Fibroblast of the aortic adventitia (primary cell): ENCODE measurements at places on chromosomes 12 and 14.

GRCh38 chr12:84512751-84513150 is 399.8 kb downstream of the SLC6A15 start:
- DNase-seq, result no peak

GRCh38 chr14:54590481-54590880 is 23.6 kb downstream of the SAMD4A start:
- DNase-seq, result no peak

DNA sequence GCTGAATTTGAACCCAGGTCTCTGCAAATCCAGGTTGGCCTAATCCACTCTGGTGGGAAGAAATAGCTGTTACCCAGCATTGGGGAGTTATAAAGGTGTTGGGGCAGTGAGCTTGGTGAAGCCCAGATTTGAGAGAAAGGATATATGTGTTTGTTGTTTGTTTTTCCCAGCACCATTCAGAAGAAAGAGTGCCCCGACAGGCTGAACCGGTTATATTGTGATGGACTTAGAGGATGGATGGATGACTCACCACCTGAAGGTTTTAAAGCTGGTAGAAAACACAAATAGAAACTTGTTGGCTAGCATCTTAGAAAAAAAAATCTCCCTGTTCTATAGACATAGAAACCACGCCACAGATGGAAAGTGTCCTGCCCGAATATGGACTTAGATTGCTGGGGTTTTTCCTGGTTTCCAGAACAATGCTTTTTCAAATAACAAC is 404.6 kb downstream of the MED13L start:
- no peak for DNase-seq

DNA sequence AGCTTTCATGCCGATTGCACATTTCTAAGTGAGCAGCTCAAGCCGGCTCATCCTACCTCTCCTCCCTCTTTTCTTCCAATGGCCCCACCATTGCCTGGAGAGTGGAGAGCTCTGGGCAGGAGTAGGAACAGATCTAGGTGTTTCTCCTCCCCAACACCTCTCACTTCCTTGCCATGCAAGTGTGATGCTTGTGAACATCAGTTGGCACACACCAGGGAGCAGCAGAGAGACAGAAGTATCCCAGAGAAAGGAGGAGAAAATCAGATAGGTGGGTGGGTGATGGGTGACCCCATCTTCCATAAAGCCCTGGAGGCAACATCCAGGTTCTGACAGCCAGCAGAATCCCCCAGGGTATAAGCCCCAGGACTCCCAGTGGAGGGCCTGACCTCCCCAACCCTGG is 27.8 kb downstream of the NPC2 start:
- no peak for DNase-seq

- DNase-seq, result no peak
These were observed 369.8 kb upstream of the GARIN6 start for GRCh38 chr12:99277591-99278379.

- DNase-seq, result no peak
These were observed 39.7 kb upstream of the PCED1B start for GRCh38 chr12:47039756-47040155.

GRCh38 chr14:90605430-90605829 is 208.6 kb downstream of the CALM1 start:
- DNase-seq, result no peak

DNA sequence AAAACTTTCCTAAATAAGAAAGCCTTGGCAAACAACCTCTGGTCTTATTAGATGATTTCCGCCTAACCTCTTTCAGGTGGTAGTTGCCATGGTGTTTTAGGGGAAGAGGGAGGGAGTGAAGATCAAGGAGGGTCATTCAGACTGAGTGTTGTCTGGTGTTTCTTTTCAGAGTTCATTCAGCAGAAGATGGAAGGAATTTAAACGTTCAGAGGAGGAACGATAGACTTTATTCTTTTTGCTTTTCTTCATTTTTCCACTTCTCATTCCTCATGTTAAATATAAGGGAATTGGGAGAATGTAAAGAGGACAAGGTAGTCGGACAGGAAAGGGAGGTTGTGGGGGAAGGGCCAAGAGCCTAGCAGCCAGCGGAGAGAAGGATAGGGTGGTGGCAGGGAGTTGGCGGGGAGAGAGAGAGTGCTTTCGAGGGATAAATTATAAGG is 17.4 kb upstream of the SALL2 start:
- no peak for DNase-seq

GRCh38 chr14:76910371-76910890 is 84.2 kb downstream of the LRRC74A start:
- no peak for DNase-seq

DNA sequence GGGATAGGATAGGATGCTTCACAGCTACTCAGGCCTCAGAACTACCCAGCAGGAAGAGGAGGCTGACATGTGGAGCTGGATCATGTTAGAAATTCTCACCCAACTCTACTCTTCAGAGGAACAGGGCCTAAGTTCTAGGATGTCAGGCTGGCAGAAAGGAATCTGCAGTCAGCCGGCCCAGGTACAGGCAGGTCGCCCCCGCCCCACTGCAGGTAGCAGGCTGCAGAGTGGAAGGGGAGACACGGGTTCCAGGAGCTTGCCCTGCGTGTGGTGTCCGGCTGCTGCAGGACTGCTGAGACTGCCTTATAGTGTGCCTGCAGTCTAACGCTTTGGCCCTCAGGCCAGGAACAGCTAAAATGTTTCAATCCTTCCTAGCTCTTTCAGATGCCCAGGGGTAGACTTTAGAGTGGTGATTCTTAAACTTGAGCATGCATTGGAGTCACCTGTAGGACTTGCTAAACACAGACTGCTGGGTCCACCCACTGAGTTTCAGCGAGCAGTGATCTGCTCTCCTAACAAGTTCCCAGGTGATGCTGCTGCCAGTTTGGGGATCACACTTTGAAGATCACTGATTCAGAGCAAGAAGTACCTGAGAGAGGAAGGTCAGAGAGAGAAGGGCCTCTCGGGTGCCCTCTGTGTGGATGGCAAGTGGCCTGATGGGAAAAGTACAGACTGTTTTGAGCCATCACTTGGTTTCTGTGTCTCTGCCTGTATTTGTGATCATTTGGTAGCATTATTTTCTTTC is 153.6 kb downstream of the PPM1H start:
- no peak for DNase-seq

DNA sequence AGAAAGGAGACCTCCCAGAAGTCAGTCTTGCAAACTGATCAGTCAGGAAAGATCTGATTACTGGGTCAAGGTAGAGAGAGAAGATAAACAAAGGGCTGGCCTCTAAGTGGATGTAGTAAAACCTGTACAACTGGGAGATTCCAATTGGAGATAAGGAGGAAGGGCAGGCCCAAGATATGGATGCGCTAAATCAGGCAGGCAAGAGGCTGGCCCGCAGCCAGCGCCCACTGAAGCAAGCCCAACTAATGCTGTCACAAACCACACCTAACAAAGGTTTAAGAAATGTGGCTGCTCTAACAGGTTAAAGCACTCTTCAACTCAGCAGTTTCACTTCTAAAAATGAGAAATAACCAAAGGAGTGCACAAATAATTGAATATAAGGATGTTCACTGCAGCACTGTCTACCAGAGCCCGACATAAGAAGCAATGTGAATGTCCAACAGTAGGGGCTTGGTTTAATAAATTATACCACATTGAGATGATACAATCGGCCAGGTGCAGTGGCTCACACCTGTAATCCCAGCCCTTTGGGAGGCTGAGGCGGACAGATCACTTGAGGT is 4.7 kb downstream of the GLTP start:
- no peak for DNase-seq

GRCh38 chr14:40164083-40164482 is 731.9 kb upstream of the FBXO33 start:
- no peak for DNase-seq
